AG20443 (cell line): ENCODE measurements at places on chromosomes 5 and 9.

- DNase-seq: no peak
These were observed 68.3 kb downstream of the ADAMTS2 start for GRCh38 chr5:179276838-179277395.

DNA sequence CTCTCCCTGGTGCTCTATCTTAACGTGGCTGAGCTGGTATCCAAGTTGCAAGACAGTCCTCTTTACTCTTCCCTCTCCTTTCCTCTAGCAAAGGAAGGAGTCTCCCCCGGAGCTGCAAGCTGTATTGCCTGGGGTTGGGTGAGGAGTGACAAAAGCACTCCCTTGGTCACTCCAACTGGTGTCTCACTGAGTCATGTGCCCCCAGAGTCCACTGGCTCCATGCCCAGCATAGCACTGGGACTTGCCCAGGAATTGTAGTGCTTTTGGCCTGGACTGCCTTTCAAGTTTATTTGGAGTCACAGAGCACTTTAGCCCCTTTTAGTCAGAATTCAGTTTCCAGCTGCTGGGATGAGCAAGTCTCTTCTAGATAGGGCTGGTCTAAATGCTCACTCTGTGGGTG is 82.6 kb upstream of the FST start:
- DNase-seq: peak; percentile 32

GRCh38 chr9:83656032-83656680 is 33.2 kb downstream of the IDNK start:
- no peak for DNase-seq

GRCh38 chr9:103458826-103459225 is 463.7 kb downstream of the CYLC2 start:
- no peak for DNase-seq

GRCh38 chr9:13369431-13369830 is 89.9 kb upstream of the MPDZ start:
- no peak for DNase-seq

DNA sequence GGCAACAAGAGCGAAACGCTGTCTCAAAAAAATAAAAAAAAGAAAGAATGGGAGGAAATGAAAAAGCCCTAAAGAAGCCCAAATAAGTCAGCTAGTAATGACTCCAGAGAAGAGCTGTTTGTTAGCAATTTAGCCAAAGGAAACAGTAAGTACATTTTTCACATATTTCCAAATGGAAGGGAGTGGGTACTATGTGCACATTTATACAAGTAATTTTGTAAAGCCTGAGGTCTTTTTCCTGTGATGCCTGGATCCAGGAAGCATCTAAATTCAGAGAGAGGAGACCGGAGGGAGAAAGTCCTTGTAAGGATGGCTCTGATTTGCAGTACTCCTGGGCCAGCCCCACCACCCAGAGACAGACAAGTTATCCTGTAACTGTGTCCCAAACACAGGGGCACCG is 14.7 kb downstream of the FBP1 start:
- DNase-seq: peak; percentile 31

- DNase-seq: no peak
These were observed 98.2 kb downstream of the NDFIP1 start for GRCh38 chr5:142206801-142207200.

DNA sequence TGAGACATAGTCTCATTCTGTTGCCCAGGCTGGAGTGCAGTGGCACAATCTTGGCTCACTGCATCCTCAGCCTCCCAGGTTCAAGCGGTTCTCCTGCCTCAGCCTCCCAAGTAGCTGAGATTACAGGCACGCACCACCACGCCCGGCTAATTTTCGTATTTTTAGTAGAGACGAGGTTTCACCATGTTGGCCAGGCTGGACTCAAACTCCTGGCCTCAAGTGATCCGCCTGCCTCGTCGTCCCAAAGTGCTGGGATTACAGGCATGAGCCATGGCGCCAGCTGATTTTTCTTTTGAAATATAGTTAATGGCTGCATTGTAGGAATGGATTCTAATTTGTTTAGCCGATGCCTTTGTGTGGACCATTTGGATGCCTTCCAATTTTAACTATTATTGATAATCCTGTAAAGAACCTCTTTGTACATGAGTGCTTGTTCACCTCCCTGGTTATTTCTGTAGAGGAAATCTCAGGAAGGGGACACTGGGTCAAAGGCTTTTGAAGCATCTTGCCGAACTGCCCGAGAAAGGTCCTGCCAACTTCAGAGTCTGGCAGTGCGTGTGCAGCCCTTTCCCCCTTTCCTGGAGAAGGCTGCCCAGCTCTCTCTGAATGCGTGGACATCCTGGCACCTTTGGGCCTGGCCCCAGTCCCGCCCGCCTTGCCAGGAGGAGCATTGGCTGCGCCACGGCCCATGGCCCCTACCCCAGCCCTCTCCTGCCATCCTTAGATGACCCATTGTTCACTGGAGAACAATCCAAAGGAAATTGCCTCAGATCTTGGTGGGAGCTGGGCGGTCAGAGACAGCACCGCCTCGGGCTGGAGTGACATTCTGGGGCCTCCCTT is 8.9 kb upstream of the NUP214 start:
- DNase-seq: no peak

GRCh38 chr5:139164020-139164419 is 34.1 kb downstream of the SIL1 start:
- DNase-seq: no peak

GRCh38 chr5:146048994-146049703 is 56.2 kb downstream of the PLAC8L1 start:
- DNase-seq: peak; percentile 88

DNA sequence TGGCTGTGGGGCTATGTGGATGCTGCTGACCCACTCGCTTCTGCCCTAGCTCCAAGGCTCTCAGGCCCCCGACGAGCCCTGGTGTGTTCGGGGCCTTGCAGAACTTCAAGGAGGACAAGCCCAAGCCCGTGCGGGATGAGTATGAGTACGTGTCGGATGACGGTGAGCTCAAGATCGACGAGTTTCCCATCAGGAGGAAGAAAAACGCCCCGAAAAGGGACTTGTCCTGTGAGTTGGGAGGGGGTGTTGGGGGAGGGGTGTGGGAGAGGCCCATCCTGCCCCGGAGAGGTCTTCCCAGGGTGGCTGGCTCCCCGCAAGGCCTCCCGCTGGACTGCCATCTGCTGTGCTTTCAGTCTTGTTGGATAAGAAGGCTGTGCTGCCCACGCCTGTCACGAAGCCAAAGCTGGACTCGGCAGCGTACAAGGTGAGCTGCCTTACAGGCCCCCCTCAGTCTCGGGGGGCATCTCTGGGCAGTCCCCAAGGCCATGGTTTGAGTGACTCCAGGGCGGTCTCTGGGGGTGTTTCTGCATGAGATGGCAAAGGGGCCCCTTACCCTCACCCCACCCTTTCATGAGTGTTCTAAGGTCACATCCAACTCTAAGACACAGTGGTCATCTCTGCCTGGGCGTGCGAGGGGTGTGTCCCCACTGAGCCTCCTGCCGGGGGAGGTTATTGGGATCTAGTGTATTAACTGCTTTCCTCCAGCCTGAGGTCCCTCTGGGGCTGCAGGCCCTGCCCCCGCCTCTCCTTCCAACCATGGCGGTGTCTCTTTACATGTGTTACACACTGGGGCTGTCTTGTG is 89.5 kb downstream of the PHF2 start:
- no peak for DNase-seq

DNA sequence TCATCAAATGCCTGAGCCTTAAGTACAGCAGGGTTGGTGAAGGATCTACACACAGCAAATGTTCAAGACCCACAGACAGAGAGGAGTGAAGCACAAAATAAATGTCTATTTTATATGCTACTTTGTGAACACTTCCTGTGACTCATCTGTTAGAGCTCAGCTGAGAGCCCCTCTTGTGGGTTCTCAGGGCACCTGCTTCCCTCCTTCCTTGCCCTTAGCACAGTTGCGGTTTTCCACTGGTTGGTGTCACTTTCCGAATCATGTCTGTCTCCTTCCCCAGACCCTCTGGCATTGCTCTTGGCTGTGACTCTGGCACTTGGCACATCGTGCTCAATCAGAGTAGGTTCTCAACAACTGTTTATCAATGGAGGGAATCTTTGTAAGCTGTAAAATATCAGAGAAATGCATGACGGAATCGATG is 128.5 kb upstream of the STC2 start:
- DNase-seq: no peak

DNA sequence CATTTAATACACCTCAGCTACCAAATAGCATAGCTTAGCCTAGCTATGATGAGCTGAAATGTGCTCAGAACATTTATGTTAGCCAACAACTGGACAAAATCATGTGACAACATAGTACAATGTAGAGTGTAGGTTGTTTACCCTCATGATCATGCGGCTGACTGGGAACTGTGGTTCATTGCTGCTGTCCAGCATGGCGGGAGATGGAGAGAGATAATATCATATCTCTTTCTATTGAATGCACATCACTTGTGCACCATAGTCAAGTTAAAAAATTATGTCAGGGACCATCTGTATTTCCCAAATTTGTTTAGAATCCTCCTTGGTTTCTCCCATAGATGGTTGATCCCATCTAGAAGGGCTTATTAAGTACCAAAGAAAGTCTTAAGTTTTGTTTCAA is 151.1 kb upstream of the ELL2 start:
- no peak for DNase-seq

DNA sequence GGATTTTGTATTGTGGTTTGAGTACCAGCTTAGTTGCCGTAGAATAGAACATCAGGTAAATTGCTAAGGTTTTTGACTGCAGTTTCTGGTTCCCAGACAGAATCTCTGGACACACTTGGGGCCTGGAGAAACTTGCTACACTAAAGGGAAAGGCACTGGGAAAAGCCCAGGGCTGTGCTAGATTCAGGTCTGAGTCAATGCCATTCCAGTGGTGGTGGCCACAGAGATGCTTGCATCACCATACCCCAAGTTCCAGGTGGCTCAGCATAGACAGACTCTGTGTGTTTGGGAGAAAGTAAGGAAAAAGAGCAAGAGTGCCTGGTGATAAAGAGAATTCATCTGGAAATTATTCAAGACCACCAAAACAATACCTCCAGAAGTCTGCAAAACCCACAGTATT is 120.6 kb downstream of the HMHB1 start:
- DNase-seq: peak; percentile 23

DNA sequence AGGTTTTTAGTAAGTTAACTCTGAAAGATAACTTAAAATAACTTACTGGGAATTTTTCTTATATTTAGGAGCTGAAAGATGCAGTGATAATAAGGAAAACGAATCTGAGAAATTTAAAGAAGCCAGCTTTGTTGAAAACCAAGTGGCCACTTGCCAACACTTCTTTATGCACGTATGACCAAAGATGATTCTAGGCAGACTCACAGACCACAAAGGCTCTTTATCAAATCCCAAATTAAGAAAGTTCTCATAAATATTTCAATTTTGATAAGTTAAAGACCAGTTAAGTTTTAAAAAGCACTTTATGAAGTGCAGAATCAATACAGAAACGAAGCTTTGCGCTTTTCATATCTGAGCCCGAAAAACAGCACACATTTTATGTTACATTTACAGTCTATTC is 1.5 kb downstream of the AFF4 start:
- DNase-seq: no peak

GRCh38 chr9:93205045-93205768 is 21.3 kb downstream of the WNK2 start:
- no peak for DNase-seq

DNA sequence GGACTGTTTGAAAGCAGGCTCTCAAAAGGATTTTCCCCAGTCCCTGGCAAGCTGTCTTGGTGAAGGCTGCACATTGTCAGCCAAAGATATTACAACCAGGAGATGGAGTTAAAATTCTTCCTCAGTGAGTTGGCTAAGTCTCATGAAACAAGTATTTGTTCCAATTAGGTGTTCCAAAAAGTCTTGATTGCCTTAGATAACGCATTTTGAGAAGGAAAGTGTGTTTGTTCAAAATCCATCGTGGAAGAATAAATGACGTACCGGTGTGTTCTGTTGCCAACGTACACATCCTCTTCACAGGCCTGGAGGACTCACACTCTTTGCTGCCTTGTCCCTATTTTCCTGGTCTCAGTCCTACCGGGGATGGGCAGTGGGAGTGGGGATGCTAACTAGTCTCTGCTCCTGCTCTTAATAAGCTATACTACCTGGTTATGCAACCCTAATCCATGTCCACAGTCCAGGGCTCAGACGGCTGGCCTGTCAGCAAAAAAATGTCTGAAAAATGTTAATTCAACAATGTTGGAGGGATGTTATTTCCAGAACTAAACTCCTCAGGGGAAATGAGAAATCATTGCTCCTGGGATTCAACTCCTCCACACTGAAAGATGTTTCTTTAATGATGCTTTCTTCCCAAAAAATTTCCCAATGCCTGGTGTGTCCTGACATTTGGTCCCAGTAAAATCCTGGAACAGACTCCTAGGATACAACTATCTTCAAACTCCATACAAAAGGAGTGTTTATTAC is 175.3 kb upstream of the KLF9 start:
- DNase-seq: peak; percentile 64

DNA sequence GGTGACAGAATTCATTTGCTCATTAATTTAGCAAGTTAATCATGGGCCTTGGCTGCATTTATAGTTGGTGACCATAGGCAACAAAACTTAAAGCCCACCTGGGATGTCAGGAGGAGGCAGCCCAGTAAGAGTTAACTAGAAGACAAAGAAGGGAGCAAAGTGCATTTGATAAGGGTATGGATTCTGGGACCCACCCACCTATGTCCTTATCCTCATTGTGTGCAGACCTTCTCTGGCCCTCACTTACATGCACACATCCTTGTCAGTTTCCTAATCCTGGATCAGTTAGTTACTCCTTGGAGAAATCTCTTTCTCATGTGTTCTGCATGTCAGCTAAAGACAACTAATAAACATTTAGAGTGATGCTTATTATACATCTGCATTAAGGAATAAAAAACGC is 24.6 kb downstream of the MEF2C start:
- no peak for DNase-seq

- DNase-seq: no peak
These were observed 42.7 kb upstream of the HMCN2 start for GRCh38 chr9:130222833-130223232.

DNA sequence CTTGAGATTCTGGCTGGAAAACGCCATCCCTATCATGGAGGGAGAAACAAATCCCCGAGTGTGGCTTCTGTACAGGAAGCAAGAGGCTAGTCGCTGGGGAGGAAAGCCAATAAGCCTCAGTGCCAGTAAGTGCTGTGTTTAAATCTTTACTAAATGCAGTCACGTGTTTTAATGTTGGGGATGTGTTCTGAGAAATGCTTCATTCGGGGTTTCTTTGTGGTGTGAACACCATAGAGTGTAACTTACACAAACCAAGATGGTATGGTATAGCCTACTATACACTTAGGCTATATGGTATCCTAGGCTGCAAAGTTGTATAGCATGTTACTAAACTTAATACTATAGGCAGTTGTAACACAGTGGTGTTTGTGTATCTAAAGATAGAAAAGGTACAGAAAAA is 94.7 kb downstream of the GCNT1 start:
- DNase-seq: no peak

- peak; percentile 30 for DNase-seq
These were observed 391.1 kb downstream of the ARHGEF28 start for GRCh38 chr5:74017112-74017511.

GRCh38 chr5:59380350-59380951 is 513.1 kb downstream of the PDE4D start:
- DNase-seq: peak; percentile 44

DNA sequence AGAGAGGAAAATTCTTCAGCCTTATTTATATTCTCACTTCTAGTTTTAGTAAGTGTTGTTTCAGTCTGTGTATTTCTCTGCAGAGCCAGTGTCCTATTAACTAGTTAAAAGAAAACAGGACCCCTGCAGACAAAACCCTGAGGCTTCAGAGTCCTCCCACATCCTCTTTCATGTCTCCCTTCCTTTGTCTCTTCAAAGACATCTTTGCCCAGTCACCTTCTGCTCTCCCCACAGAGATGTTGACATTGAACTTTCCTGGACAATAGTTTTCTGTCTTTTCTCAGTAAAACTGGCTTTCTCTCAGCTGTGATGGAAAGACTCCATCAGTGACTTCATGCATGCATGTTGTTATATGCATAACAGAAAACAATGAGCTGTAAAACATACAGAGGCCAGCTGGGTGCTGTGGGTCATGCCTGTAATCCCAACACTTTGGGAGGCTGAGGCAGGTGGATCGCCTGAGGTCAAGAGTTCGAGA is 20.2 kb downstream of the GRAMD2B start:
- DNase-seq: no peak
